ENCODE measurements at places on chromosomes 6 and 20.

- DNase-seq = no peak
These were observed 32.8 kb downstream of the TSPYL4 start for GRCh38 chr6:116221067-116221466.

DNA sequence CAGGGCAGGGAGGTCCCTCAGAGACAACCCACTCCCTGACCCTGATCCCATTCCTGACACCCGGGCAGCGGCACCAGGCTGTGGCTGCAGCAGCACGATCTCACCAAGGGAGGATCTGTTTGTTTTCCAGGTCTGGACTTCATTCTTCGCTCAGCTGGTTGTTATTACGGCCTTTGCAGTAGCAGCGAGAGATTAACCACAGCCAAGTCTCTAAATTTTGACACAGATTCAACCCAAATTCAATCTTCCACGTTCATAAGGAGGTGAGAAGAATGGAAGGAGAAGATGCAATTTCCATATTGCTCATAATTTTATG is 91.1 kb upstream of the THBS2 start:
- DNase-seq = no peak

DNA sequence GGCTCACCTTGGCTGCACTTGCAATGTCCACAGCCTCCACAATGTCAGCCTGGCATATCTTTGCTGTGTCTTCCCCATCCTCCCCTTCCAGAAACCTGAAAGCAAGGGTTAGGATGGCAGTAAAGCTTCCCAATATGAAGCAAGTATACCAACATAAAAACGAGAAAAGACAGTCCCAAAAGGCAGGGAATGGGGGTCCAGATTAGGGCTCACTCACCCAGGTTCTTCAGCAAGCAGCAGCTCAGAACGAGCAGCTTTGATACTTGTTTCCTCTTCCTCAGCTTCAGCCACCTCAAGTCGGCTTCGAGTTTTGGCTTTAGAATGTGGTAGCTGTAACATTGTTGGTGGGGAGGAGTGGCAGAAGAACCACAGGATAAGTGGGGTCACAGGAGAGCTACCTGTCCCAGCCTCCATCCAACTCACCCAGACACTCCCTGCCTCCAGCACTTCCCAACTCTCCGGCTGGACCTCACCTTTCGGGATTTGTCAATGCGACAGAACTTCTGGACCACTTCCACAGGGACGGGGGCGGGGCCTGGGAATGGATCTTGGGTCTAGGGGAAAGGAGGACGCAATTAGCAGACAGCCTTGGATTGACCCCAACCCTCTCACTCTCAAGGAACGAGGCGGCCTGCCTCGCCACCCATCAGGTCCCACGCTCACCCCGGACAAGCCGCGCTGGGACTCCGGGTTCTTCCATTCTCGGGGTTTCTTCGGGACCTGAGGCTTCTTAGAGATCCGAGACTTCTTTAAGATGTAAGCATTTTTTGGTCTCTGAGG is 708 bp downstream of the WDR46 start:
- DNase-seq = no peak

GRCh38 chr6:53979468-53980067 is 131.7 kb upstream of the MLIP start:
- DNase-seq = no peak

- peak; percentile 22 for DNase-seq
These were observed 138.0 kb downstream of the NFATC2 start for GRCh38 chr20:51404297-51405060.

- DNase-seq = no peak
These were observed 228.0 kb upstream of the FAM83B start for GRCh38 chr6:54618572-54618971.

DNA sequence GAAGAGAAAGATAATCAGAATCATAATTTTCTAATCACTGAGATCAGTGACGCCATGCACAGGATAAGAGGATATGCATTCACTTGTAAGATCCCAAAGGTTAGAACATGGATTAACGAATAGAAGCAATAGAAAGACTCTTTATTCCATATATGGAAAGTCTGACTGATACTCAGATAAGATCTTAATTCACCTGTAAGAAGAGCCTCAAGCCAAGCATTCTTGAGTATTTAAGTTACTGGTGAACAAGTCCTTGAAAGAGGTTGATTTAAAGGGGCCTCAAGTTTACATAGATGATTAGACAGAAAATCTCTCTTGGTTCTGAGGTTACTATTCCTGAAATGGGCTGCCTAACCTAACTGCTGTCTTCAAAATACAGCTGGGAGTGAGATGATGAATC is 53.8 kb upstream of the MTRF1L start:
- no peak for DNase-seq

DNA sequence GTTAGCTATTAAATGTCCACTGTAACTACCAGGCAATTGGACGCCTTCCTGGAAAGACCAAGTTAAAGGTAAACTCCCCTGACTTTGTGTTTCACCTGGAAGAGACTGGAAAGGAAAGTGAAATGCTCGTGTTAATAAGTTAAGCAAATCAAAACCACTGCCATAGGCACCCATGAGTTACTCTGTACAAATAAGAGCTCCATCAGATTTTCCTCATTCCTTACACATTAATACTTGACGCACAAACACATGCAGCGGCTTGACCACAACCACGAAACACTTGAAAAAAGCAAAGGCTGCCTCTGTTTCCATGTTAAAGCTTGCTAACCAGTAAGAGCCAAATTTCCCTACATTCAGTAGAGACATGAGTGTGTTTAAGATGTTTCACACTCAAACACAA is 19.8 kb downstream of the GCM1 start:
- DNase-seq = no peak

GRCh38 chr20:1841554-1842140 is 53.6 kb upstream of the SIRPA start:
- no peak for DNase-seq

DNA sequence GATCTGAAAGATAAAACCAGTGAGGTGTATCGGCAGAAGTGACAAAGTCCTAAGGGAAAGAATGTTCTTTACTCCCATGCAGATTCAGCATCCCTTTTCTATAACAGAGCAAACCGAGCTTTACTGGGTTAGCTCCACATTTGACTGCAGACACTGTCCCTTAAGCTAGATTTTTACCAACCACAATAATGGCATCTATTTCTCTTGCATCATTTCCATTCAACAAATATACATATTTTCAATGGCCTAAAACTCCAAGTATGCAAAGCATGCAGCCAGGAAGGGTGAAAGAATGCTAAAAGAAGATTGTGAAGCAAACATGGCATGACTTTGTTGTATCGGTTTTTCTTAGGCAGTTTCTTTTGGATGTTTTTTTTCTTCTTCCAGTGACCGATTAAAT is 255.4 kb downstream of the OGFRL1 start:
- DNase-seq = no peak

- DNase-seq = no peak
These were observed 14.3 kb downstream of the SLA2 start for GRCh38 chr20:36631646-36632045.

GRCh38 chr6:4478098-4478497 is 298.1 kb upstream of the CDYL start:
- no peak for DNase-seq

- no peak for DNase-seq
These were observed 172.0 kb downstream of the VEGFA start for GRCh38 chr6:43942011-43942442.

- DNase-seq = no peak
These were observed 4.5 kb downstream of the ZDHHC14 start for GRCh38 chr6:157385482-157385881.

DNA sequence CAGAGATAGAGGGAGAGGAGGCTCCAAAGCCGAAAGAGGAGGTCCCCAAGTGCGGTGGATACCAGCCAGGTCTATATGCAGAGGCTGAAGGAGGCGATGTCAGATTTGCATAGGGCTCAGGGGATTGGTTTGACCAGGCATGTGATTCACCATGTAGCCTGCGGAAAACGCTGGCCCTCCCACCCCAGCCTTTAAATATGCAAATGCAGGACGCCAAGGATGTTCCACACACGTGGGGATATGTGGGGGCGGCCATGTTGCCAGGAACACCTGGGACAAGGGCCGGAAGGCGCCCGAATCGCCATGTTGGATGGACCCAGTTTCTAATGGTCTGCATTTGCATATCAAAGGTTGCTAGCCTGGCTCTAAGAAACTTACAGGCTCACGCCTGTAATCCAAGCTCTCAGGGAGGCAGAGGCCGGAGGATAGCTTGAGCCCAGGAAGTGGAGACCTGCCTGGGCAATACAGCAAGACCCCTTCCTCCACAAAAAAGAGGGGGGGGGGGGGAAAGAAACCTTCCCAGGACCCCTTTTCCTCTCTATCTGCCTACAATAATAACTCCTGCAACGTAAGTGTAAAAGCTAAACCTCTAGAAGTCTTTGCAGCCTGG is 110.5 kb downstream of the TULP4 start:
- DNase-seq = no peak

DNA sequence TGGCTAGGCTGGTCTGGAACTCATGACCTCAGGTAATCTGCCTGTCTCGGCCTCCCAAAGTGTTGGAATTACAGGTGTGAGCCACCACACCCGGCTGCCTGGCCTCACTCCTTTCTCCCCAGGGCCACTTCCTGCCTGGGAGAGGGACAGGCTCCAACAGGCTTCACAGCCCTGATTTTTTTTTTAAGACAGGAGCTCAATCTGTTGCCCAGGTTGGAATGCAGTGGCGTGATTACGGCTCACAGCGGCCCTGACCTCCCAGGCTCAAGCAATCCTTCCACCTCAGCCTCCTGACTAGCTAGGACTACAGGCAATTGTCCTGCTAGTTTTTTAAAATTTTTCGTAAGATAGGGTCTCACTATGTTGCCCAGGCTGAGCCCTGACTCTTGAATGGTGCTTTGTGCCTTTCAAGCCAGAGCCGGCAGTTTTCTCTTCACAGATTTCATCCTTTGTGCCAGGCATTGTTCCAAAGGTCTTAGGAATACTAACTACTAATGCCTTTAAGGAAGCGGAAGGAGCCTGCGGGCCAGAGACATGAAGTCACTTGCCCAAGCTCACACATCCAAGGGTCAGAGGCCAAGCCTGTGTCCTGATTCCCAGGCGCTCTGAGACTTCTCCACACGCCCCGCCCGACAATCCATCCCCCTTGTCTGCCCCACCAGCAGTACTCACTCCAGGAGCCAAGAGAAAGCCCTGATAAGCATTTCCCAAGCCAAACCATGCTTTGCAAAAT is 19.2 kb downstream of the CAPN11 start:
- DNase-seq = no peak

DNA sequence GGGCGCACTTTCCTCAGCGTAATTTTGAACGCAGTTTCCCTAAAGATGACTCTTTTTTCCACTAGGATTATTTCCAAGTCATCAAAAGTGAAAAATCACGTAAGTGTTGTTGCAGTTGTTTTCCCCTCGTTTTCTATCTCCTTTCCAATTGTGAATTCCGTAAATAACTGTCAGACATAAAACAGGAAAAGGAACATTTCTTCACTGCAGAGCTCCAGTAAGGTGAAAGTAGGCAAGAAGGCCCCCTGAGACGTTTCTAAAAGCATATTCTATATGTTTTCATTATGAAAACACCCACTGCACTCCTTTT is 17.8 kb downstream of the HIVEP2 start:
- no peak for DNase-seq

DNA sequence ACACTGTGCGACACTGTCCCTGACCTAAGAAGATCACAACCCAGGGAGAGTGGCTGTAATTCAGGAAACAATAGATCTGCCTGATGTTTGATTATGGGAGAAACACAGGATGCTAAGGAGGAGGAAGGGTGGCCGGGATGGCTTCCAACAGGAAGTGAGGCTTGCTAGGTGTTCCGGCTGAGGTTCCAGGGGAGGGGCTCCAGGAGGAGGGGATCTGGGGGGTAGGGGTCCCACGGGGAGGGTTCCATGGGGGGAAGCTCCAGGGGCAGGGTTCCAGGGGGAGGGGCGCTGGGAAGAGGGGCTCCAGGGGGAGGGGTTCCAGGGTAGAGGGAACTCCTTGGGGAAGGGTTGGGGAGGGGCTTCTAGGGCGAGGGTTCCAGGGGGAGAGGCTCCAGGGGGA is 48.6 kb downstream of the DAAM2 start:
- no peak for DNase-seq

DNA sequence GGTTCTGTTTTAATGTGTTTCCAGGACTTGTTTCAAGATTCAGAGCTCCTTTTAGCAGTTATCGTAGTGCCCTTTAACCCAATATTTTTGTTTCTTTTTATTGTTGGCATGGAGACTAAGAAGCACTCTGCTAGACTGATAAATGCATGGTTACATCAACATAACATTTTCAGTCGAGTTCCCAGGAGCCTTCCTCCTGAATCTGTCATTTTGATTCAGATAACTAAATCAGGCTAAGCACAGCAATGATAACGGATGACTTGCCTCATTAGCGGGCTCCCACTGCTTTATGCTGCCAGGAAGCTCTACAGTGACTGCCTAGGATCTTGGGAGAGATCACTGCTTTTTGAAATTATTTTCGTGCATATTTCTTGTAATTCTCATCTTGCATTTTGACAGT is 772.8 kb upstream of the GJE1 start:
- no peak for DNase-seq

DNA sequence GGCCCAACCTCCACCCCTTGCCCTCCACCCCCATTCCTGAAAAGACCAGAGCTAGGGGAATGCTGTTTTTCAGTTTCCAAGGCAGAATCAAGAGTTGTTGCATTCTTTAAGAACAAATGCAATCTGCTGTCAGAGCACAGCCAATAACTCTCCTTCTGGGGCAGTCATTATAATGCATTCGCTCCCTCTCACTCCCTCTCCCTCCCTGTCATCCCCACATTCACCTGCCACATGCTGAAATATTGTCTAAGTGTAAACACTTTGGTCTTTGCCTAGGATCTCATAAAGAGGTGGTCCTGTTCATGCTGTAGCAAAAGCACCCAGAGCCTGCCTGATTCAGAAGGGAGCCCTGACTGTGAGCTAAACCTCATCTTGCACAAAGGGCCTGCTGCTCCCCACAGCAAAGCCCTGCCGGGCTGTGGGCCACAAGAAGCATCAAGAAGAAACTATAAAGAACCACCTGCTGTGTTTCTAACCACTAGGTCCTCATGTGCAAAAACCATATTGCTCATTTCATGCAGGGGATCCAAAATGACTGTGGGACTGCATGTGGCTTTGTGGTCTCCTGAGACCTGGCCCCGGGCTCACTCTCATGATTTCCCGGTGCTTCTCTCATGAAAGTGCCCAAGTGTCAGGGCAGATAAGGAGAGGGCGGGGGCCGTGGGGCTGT is 85.6 kb downstream of the GPR6 start:
- DNase-seq = no peak

DNA sequence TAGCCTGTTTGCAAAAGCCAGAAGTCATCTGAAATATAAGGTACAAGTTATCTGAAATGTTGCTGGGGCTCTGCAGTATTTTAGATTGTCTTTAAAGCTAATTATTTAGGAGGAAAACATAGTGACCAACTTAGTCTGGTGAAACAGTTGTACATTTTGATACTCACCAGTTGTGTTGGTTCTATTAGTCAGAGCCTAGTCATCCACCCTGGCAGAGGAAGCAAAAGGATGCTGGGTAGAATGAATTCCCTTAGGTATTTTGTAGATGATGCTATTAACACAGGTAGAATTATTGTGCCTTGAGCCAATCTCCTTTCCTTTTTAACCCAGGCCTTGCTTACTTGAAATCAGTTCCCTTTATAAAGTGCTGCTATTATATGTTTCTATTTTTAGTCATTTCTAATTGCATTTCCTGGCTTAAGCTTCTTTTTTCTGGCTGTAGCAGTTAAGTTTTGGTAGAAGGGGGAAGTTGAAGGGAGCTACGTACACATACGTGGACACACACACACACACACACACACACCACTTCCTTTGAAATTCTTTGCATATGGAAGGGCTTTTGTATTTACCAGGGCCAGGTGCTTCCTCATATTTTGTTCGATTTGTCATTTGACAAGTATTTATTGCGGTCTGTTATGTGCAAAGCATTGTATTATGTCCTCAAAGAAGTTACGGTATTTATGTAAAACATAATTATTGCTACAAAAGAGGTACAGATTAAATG is 82.4 kb downstream of the RTN4IP1 start:
- no peak for DNase-seq

GRCh38 chr6:92174398-92175073 is 1244.8 kb downstream of the EPHA7 start:
- no peak for DNase-seq

Measured in effector CD8-positive, alpha-beta T cell (primary cell).